ENCODE measurements at places on chromosomes 5 and 9.
A peak's percentile ranks its signal among the peaks of the same experiment; 100 is the strongest.

DNA sequence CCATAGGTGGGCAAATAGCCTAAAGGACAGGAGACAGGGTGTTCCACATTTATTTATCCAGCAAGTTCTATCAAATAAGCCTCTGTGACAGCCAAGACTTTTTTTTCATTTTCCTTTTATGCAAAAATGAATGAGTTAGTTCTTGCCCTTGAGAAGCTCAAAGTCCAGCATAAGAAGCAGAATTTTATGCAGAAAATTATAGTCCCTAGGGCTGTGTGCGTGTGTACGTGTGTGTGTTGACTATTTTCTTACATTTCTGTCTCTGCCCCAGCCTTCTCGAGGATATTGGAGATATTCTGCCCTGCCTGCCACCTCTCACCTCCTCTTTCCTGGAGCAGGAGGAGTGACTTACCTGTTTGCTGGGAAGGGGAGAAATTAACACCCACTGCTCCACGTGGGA is 221.9 kb downstream of the SREK1 start:
- H3K36me3 ChIP-seq: no peaks in the 10 kb centered on the region
- peaks cover 15% of the 10 kb centered on the region for H3K4me1 ChIP-seq

DNA sequence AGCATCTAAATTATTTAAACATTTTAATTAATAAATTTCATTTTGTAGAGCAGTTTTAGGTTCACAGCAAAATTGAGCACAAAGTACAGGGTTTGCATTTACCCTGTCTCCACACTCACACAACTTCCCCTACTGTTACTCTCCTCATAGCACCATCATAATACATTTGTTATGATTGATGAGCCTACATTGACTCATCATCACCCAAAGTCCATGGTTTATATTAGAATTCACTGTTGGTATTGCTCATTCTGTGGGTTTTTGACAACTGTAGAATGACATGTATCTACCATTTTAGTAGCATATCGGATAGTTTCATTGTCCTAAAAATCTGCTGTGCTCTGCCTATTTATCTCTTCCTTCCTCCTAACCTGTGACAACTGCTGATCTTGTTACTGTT is 411.1 kb upstream of the MPDZ start:
- H3K36me3 ChIP-seq: no peaks in the 10 kb centered on the region
- no peak for DNase-seq
- no peaks in the 10 kb centered on the region for H3K4me1 ChIP-seq
- no peak overlapping the region for H3K27ac ChIP-seq
- H3K4me3 ChIP-seq: no peak overlapping the region

- no peaks in the 10 kb centered on the region for H3K36me3 ChIP-seq
- no peak overlapping the region for H3K27ac ChIP-seq
- H3K4me3 ChIP-seq: no peak overlapping the region
- no peaks in the 10 kb centered on the region for H3K27me3 ChIP-seq
- peak; percentile 26 for DNase-seq
Measured at GRCh38 chr9:77170991-77171699, 6.2 kb upstream of the VPS13A start.

DNA sequence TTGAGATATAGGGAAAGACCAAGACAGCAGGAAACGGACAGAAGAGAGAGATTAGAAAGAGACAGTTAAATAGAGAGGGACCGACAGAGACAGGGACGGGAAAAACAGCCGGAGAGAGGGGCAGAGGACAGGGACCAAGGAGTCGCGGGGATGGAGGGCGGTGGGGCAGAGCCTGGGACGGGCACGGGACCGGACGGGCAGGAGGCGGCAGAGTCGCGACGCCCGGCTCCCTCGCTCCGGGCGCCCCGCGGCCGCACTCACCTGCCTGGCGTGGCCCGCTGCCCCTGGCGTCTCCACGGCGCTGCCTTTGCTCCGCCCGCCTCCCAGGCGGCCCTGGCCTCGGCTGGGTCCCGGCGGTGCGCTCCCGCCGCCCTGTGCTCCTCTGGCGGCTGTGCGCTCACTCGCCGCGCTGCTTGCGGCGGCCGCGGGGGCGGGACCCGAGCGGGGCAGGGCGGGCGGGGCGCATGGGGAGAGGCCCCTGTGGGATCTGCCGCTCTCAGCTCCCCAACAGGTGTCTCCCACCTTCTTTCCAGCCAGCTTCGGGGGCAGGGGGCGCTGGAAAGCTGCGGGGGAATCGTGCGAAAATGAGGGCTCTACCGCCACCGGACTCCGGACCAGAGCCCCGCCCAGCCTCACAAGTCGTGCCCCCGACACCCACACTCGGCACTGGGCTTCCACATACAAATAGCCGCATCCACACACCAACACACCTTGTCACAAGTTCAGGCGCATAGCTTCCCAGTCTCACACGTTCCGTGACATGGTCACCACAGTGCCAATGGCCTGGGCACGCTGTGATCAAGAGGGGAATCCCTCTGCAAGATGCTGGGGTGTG is at the start of gene ARID3C:
TSS of gene ARID3C (minus strand) at position 411 of the 835 bp plus-strand sequence. CDS start 1,052 bp downstream, outside the sequence.
- no peaks in the 10 kb centered on the region for H3K36me3 ChIP-seq
- peaks cover 57% of the 10 kb centered on the region for H3K27me3 ChIP-seq
- DNase-seq: no peak
- H3K4me3 ChIP-seq: peak within 1 kb of the TSS; percentile 34
- peaks cover 4% of the 10 kb centered on the region for H3K4me1 ChIP-seq

GRCh38 chr5:136023958-136024541 is 4.7 kb upstream of the TGFBI start:
- peak overlapping the region; percentile 51 for H3K27ac ChIP-seq
- no peak for DNase-seq
- H3K36me3 ChIP-seq: no peaks in the 10 kb centered on the region

DNA sequence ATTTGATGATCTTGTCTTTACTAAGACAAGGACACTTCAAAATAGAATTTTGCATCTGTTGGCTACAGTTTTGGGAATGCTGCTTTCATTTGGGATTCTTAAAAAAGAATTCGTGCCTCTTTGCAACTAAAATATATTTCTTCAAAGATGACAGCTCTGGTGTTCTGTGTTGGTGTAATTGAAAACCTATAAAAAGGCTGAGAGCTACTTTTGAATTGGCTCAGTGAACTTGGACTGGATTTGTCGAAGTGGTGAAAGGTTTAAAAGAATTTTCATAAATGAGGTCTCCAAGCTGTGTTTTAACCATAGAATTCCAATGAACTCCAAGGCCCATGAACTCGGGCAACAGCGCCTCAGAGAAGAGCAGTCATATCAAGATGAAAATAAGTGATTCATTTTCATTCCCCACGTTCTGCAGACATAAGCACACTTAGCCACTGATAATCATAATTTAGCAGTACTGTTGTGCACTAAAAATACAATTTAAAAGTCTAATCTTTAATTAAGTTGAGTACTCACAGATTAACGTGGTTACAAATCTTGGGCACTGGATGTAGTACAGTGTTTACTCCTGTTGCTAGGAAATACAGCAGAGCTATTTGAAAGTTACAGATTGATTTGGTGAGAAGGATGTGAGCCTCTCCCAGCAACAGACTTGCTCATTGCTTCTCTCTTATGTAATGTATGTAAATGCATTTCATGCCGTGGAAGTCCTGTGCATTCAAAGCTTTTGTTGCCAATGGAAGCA is 10.9 kb downstream of the SNCAIP start:
- no peaks in the 10 kb centered on the region for H3K4me1 ChIP-seq
- no peak overlapping the region for H3K4me3 ChIP-seq
- no peaks in the 10 kb centered on the region for H3K36me3 ChIP-seq
- no peak overlapping the region for H3K27ac ChIP-seq

DNA sequence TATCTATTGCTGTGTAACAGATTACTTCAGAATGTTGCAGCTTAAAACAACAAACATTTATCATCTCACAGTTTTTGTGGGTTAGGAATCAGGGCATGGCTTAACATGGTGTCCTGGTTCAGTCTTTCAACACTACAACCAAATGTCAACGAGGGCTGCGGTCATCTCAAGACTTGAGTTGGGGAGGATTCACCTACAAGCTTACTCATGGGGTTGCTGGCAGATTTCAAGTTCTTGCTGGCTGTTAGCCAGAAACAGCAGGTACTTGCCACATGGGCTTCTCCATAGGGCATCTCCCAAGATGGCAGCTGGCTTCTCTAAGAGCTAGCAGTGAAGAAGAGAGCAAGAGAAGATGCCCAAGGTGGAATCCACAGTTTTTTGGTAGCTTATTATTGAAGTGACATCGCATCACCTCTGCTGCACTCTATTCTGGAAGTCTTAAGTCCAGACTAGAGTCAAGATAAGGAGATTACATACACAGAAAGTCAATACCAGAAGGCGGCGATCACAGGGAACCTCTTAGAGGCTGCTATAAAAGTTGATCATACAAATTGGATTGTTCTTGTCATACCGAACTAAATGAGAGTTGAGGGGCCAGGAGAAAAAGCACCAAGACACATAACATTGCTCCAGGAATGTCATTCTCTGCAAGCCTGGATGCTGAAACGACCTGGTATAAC is 42.2 kb downstream of the C9orf153 start:
- no peaks in the 10 kb centered on the region for H3K4me1 ChIP-seq
- no peak for DNase-seq
- H3K4me3 ChIP-seq: no peak overlapping the region
- no peak overlapping the region for H3K27ac ChIP-seq

DNA sequence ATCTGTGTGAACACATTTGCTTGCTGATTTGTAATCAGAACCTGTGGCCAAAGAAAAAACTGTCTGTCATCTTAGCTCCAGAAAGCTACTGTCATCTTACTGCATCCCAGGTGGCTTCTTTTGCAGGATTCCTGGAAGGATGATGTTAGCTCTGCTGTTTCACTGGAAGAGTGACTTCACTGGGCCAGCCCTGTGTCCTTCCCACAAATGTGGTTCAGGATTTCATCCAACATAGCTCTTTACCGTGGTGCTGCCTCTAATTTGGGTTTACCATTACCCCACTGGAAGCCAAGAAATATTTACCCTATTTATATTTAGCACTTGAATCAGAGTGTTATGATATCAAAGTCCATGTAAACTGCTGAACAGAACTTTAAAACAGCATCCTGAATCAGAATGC is 501.0 kb downstream of the GADD45G start:
- no peak overlapping the region for H3K4me3 ChIP-seq
- no peak overlapping the region for H3K27ac ChIP-seq
- H3K4me1 ChIP-seq: peaks cover 10% of the 10 kb centered on the region
- H3K36me3 ChIP-seq: no peaks in the 10 kb centered on the region
- DNase-seq: no peak
- no peaks in the 10 kb centered on the region for H3K27me3 ChIP-seq

GRCh38 chr5:68960456-68960855 is 133.4 kb upstream of the SLC30A5 start:
- H3K27me3 ChIP-seq: no peaks in the 10 kb centered on the region
- H3K4me1 ChIP-seq: peaks cover 5% of the 10 kb centered on the region
- no peak overlapping the region for H3K27ac ChIP-seq

DNA sequence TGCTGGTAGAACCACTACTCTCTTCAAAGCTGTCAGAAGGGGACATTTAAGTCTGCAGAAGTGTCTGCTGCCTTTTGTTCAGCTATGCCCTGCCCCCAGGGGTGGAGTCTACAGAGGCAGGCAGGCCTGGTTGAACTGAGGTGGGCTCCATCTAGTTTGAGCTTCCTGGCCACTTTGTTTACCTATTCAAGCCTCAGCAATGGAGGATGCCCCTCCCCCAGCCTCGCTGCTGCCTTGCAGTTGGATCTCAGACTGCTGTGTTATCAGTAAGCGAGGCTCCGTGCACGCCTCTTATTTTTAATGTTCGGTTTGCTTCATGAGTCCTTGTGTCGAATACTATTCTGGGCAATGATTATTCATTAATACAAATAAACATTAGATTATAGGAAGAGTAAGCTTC is 3.1 kb upstream of the SLC27A6 start:
- no peak overlapping the region for H3K27ac ChIP-seq
- no peaks in the 10 kb centered on the region for H3K36me3 ChIP-seq
- peaks cover 15% of the 10 kb centered on the region for H3K27me3 ChIP-seq
- no peak overlapping the region for H3K4me3 ChIP-seq
- DNase-seq: no peak

GRCh38 chr5:148414833-148415232 is 31.1 kb downstream of the FBXO38 start:
- peaks cover 17% of the 10 kb centered on the region for H3K4me1 ChIP-seq
- H3K4me3 ChIP-seq: no peak overlapping the region
- peak overlapping the region; percentile 59 for H3K27ac ChIP-seq
- peak; percentile 40 for DNase-seq
- no peaks in the 10 kb centered on the region for H3K27me3 ChIP-seq

DNA sequence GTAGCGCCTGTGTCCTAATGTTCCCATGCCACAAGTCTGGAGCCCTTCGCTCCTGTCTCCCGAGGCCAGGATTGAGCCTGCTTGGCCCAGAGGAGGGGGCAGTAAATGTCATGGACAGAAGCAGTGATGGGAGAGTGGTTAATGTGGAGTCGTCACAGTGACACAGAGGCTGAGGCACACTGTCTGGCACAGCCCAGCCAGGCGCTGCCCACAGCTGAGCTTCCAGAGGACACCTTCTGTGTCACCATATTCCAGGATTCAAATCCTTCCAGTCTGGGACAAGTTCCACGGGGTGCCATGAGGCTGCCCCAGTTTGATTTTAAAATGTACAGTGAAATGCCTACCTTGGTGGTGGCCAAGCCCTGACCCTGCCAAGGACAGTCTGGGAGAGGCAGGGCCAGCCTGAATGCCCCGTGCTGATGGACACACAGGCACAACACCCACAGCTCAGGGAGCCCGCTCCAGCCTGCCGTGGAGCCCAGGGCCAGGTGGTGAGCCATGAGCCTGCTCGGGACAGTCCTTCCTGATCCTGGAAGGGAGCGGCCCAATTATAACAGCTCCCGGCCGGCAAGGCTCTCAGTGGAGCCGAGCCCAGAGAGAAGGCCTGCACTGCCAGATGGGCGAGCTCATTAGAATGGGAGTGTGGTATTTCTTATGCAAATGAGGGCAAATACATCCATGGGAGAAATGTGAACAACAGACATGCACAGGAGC is 99.1 kb upstream of the RUFY1 start:
- no peak overlapping the region for H3K27ac ChIP-seq
- H3K4me1 ChIP-seq: no peaks in the 10 kb centered on the region
- no peak for DNase-seq
- no peak overlapping the region for H3K4me3 ChIP-seq

DNA sequence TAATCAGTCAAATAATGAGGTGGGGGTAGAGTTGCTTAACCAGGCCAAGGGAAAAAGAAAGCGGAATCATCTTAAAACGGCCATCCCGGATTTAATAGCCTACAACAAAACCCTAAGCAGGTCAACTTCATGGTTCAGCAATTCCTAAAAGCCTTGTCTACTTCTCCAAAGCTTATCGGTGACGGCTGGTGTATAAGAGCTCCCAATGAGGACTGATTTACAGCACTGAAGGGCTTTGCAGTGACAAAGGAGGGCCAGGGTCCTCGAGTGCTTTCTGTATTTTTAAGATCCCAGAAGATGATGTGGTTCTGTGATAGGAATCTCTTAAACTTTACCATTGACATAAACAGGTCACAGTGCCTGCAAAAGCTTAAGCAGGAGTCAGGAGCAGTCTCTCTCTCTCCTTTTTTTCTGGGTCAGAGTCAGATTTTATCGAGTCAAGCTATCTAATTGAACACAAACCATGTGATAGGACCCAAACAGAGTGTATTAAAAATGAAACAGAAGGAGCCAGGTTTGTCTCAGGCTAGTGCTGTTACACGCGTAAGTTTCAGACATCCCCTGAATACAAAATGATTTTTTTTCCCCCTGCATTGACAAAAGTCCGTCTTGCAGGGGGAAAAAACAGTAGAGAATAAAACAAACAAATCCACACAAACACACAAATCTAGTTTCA is 663.6 kb upstream of the ZNF608 start:
- peaks cover 38% of the 10 kb centered on the region for H3K4me1 ChIP-seq
- no peaks in the 10 kb centered on the region for H3K27me3 ChIP-seq
- DNase-seq: no peak
- H3K4me3 ChIP-seq: no peak overlapping the region
- H3K36me3 ChIP-seq: no peaks in the 10 kb centered on the region

- H3K4me1 ChIP-seq: no peaks in the 10 kb centered on the region
- no peak for DNase-seq
- no peak overlapping the region for H3K27ac ChIP-seq
- H3K4me3 ChIP-seq: no peak overlapping the region
- H3K36me3 ChIP-seq: peaks cover 27% of the 10 kb centered on the region
Measured at GRCh38 chr5:1511048-1511447, 12.7 kb downstream of the LPCAT1 start.

All from heart right ventricle (tissue), 16 donors.